ENCODE measurements at places on chromosomes 12 and 14.

DNA sequence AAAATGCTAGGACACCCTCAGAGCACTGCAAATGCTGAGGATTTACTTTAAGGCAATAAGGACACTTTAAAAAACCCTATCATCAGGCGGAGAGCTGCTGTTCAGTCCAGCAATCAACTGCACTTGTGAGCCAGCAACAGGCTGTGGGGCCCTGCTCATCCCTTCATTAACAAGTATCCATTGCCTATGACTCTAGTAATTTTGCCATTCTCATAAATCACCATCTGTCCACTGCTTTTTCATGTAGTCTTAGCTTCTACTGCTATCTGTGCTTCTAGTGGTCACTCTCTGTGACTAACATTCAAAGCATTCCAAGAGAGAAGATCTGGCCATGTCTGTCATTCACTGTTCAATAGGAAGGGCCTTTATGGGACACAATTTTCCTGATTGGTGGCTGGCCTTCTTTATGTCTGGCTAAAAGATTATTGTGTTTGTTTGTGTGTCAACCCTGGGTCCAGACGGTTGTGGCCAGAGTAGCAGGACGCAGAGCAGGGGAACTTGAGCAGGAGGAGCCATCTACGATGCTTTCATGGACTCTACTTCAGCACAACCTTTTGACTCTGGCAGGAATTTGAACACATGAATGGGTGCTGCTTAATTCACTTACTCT is 3.6 kb upstream of the KRAS start:
- peak; percentile 56 for DNase-seq

GRCh38 chr12:95637471-95638155 is 86.3 kb upstream of the USP44 start:
- DNase-seq, result peak; percentile 12

- no peak for DNase-seq
Measured at GRCh38 chr12:71710276-71711125, 24.6 kb downstream of the TMEM19 start.

GRCh38 chr14:29554335-29554734 is 373.3 kb downstream of the PRKD1 start:
- DNase-seq, result no peak

DNA sequence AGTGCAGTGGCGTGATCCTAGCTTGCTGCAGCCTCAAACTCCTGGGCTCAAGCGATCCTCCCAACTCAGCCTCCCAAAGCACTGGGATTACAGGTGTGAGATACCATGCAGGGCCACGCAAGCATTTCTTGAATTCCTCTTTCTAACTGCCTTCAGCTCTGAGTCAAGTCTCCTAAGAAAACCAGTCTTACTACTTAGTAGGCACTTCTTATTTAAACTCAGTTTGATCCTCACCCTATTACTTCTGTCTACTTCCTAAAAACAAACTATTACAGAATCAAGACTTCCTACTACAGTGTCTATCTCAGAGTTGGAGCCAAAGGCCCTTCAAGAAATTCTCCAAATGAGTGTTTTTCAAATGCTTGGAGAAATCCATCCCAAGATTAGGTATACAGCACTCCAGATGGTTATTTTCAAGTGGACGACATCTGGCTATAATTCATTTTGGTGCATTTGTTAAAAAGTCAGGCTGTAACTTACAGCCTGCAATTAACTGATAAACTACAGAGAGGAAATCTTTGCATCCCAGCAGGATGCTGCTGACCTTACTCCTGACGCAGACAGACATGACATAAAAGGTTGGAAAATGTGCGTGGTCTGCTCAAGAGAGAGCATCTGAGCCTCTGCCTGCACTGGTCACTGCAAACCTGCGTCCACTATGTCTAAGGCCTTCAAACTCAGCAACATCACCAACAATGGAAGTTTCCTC is 34.7 kb downstream of the SSH1 start:
- peak; percentile 68 for DNase-seq

GRCh38 chr12:101694297-101694848 is 3.1 kb upstream of the CHPT1 start:
- DNase-seq, result no peak

DNA sequence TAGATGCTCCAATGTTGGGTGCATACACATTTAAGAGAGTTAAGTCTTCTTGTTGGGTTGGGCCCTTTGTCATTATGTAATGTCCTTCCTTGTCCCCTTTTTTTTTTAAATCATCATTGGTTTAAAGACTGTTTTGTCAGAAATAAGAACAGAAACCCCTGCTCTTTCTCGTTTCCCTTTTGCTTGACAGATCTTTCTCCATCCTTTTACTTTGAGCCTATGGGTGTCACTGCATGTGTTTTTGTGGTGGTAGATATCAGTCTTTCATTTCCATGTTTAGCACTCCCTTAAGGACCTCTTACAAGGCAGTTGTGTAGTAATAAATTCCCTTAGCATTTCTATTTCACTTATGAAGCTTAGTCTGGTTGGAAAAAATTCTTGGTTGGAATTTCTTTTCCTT is 47.4 kb downstream of the RTN1 start:
- no peak for DNase-seq

DNA sequence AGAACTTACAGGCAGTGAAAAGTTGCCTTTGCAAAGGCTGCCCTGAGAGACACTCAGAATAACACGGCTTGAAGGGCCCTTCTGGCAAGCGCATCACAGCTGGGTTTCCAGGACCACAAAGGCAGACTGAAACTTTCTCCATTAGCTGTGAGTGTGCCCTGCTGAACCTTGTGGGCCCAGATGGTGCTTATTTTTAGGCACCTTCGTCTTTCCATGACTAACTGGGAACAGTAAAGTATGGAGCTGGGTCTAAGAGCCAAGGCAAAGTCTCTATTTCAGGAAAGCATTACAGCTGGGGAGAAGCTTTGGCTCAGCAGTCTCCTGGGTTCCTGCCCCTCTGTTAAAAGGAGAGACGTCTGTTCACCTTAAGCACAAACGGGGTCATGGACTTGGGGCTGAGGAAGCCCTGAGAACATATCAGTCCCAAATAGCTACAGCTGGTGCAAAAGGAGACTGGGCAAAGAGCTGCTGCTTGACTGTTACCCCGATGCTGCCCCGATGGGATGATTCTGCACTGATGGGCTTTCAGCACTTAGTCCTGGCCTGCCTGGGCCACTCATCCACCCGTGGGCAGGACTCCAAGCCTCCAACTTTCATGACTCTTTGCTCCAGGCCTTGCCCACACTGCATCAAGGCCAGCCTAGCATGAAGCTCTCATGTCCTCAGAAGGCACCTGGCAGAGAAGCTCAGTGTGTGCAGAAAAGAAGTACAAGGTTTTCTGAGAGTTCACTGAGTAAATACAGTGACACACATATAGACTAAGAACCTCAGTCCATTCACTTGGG is 248.3 kb downstream of the PHLDA1 start:
- no peak for DNase-seq

DNA sequence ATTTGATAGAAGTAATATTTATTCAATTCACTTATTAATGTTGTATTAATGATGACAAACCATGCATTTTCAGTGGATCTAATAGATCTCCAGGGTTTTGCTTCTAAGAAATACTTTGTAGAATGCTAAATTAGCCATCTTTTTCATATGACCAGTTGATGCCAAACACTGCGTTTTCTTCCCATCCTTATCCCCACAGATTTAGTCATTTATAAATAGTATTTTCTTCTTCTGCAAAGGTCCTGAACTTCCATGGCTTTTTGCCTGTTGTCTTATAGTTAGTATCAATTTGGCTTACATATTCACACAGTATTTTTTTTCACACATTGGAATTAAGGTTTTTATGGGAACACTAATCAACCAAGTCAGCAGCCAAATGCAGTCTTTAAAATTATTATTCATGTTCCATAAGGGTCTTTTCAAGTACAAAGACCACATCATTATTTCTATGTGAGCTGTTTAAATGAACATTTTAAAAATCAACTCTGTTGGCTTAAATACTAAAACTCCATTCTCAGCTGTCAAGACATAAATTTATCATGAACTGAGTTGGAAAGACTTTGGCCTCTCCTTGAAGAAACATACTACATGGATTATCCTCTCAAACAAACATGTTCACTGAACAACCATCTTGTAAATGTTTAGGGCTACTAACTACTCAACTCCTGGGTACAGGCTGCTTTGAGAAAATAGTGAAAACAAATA is 1278.4 kb upstream of the FLRT2 start:
- DNase-seq, result no peak

DNA sequence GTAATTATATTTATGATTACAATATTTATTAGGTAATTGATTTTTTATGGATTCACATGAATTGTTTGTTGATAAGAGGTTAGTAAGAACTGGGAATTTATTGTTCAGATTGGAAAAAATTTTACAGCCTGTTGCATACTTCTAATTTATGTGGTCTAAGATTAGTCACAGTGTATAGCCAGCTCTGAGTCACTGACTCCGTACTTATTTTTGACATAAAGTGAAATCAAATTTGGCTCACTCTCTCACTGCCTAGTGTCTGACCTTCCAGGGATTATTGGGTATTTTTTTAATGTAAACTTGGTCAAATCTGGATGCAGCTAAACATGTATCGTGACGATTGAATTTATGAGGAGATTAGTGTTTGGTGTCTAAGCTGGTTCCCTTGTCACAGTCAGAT is 109.3 kb downstream of the PTPRQ start:
- DNase-seq, result no peak

- DNase-seq, result no peak
Measured at GRCh38 chr14:96167224-96168148, 37.2 kb upstream of the BDKRB2 start.

DNA sequence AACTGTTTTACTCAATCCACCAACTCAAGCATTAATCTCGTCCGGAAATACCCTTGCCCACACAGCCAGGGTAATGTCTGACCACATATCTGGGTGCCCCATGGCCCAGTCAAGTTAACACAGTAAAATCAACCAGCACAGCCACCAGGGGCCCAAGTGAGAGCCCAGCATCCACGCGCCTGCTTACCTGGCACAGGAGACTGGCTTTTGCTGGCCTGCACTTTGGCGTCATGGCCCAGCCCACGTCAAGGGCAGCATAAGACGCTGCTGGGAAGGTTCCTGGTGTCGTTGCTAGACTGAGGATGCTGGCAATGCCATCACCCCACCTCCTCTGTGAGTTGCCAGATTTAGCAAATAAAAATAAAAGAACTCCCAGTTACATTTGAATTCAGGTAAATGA is 53.6 kb upstream of the BCL11B start:
- DNase-seq, result no peak

GRCh38 chr12:47821346-47821706 is 1.6 kb upstream of the HDAC7 start:
- DNase-seq, result no peak

GRCh38 chr14:100827101-100828021 is 1.4 kb downstream of the MEG3 start:
- DNase-seq, result no peak

DNA sequence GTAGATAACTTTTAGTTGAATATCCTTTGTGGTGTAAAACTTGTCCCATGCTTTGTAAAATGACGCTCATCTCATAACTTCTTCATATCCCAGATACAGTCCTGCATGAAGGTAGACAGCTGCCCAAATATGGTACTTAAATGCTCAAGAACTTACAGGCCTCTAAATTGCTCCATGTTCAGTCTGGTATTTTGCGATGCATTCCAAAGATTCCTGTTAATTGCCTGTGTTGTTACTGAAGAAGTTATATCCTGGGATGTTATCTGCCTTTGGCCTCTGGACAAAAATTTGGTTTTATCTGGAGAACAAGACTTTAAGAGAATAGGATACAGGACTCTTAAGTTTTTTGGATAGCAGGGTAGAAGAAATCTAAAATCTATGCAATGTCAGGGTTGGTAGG is 473.0 kb downstream of the PCNX1 start:
- no peak for DNase-seq

GRCh38 chr12:41055875-41056577 is 132.1 kb upstream of the PDZRN4 start:
- no peak for DNase-seq

DNA sequence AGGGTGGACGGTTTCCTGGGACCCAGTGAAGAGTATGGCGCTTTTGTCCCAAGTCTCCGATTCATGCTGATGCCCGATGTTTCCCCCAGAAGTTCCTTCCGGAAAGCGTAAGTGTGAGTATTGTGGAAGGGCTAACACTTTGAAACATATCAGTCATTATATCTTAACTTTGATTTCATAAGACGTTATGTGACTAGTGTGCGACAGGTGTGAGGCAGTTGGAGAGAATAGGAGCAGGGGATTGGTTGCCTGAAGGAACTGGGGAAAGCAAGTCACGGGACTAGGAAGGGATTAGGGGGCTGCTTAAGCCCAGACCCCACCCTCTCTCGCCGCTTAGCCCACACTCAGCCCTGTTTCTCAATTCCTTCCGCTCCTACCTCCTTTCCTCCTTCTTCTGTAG is 154.9 kb downstream of the CHST11 start:
- DNase-seq, result no peak

DNA sequence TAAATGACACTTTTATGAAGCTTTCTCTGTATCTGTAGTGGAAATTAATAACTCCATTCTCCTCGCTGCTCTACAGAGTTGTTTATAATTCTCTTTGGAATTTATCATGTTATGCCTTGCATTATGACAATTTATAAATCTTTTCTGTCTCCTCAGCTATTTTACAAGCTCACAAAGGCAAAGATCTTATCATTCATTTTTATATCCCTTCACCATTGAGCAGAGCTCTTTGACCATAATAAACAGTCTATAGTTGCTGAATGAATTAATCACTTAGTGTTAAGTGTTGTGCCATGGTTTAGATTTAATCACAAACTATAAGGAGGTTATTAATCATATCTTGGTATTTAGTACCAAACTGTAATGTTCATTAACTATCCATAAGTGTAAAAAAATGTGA is 126.4 kb downstream of the NAV3 start:
- DNase-seq, result no peak

- DNase-seq, result no peak
Measured at GRCh38 chr14:96629082-96629481, 126.9 kb downstream of the PAPOLA start.

GRCh38 chr12:57522887-57523705 is 472 bp downstream of the MBD6 start:
- no peak for DNase-seq

GRCh38 chr12:116277467-116278278 is at the start of gene MED13L:
Gene MED13L, minus strand, starts transcription at chr12:116277693. Its CDS starts 562 bp downstream, at chr12:116277131.
- no peak for DNase-seq

GRCh38 chr12:96244826-96245225 is 50.7 kb downstream of the ELK3 start:
- no peak for DNase-seq

GRCh38 chr14:75714991-75715390 is 53.9 kb downstream of the TTLL5 start:
- no peak for DNase-seq

GRCh38 chr12:13277293-13277692 is 80.8 kb downstream of the EMP1 start:
- no peak for DNase-seq

All from NCI-H524 treated with DMSO at 0.1 percent for 48 hours (cell line).